Sigmoid colon (tissue), 7 donors: ENCODE measurements at places on chromosomes 11 and 22. TPM values are rescaled to one million over a fixed set of nuclear protein-coding genes. Genes with fewer than 3 reads are reported as not detected.

The PTPRCAP gene
- 3.7 TPM for total RNA-seq

- DNase-seq, result no peak
Measured at GRCh38 chr22:32058656-32059260, 15.7 kb downstream of the SLC5A1 start.

DNA sequence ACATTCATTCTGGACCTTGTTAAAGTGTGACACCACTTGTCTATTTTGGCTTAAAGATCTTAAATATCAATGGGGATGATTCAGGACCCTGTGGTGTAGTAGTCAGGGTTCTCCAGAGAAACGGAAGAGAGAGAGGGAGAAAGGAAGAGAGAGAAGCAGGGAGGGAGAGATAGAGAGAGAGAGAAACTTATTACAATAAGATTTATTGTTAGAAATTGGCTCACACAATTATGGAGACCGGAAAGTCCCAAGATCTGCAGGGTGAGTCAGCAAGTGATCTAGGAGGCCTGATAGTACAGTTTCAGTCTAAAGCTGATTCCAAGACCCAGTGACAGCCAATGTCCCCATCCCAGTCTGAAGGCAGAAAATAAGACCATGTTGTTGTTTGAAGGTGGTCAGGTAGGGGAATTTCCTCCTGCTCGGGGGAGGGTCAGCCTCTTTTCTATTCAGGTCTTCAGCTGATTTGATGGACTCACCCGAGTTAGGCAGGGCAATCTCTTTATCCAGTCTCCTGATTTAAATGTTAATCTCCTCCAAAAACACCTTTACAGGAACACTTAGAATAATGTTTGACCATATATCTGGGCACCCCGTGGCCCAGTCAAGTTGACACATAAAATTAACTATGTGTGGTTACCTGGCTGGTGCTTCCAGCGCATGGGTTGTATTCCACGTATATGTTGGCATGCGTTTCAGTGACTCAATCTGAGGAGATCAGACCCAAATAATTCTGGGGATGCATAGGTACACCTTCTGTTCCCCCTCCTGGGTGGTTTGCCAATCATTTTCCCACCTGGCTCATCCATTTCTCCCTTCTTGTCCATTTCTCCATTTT lies 1350.5 kb downstream of the TBC1D22A start:
- DNase-seq, result no peak

The BRSK2 gene
- total RNA-seq, result 2.8 TPM

DNA sequence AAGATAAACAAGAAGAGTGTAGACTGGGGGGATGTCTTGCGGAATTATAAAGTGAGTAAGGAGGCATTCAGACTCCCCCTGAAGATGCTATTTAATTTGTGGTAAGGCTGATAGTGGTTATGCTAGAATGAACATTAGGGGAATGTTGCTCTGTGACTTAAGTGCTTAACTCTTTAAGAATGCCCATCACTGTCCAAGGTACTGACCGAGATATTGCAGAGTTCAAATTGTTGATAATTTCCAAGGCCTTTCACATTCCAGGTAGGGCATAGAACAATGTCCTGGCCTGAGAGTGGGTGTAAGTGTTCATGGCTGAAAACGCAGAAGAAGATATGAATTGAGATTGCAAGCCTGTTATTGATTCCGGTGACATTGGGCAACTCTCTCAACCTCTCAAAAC lies 90.3 kb upstream of the SEZ6L start:
- DNase-seq, result no peak

DNA sequence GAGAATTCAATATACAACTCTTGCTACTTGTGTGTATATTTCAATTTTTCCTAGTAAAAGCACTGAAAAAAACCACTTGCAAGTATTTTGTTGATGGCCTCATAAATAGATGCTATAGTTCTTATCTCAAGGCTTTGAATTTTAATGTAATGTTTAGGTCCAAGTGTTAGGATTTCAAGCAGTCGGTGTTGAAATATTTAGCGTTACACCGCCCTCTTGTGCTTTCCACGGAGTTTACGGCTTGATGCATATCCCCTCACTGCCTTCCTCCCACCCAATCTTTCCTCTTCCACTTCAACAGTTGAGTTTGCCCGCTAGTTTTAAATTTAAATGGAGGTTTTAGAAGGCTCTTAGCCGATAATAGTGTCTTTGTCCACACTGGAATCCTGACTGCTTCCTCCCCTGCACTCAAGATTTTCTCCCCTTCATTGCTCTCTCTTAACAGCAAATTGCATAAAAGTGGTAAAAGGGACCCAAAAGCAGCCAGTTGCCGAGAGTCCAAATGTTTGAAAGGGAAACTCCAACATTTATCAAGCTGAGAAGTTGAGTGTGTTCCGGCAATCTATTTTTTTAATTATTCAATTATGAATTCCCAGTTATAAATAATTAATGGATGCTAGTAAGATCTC lies 25.9 kb upstream of the HTATIP2 start:
- no peak for DNase-seq

DNA sequence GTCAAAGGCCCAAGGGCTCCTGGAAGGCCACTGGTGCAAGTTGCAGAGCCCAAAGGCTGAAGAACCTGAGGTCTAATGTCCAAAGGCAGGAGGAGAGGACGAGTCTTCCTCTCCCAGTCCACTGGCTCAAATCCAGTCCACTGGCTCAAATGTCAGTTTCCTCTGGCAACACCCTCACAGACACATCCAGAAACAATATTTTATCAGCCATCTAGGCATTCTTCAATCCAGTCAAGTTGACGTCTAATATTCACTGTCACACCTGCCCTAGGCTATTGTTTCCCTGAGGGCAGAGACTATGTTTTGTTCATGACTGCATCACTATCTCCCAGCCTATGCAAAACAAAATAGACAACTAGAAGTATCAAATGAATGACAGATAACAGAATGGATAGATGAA lies 148.1 kb downstream of the SPON1 start:
- DNase-seq, result no peak
